ENCODE measurements at places on chromosomes 5 and 9. TPM values are rescaled to one million over a fixed set of nuclear protein-coding genes. Genes with fewer than 3 reads are reported as not detected.

The LRRC19 gene
- total RNA-seq = not detected

- H3K27ac ChIP-seq = no peak overlapping the region
- H3K27me3 ChIP-seq = no peaks in the 10 kb centered on the region
- no peak for DNase-seq
- H3K4me1 ChIP-seq = no peaks in the 10 kb centered on the region
- no peaks in the 10 kb centered on the region for H3K36me3 ChIP-seq
Observed at GRCh38 chr5:32934529-32934928, 223.4 kb downstream of the NPR3 start.

DNA sequence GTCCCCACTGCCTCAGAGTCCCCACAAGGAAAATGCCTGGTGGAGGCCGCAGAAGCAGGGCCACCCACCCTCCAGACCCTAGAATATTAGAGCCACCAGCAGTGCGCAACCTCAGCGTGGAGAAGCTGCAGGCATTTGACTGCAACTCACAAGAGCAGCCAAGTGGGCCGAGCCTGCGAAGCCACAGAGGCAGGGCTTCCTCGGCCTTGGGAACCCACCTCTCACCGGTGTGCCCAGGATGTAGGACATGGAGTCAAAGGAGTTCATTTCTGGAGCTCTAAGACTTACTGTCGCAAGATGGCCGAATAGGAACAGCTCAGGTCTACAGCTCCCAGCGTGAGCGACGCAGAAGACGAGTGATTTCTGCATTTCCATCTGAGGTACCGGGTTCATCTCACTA lies 397.9 kb upstream of the PIK3R1 start:
- no peak overlapping the region for H3K27ac ChIP-seq
- no peaks in the 10 kb centered on the region for H3K27me3 ChIP-seq
- no peak for DNase-seq
- H3K4me3 ChIP-seq = no peak overlapping the region

The PLAA gene
- 46.9 TPM for total RNA-seq

- H3K36me3 ChIP-seq = peaks cover 7% of the 10 kb centered on the region
- peaks cover 19% of the 10 kb centered on the region for H3K27me3 ChIP-seq
- H3K27ac ChIP-seq = no peak overlapping the region
- H3K4me1 ChIP-seq = peaks cover 32% of the 10 kb centered on the region
Observed at GRCh38 chr9:22054076-22054475, 45.0 kb upstream of the CDKN2B start.

The HSPB3 gene
- total RNA-seq = not detected

- peaks cover 6% of the 10 kb centered on the region for H3K27me3 ChIP-seq
- H3K27ac ChIP-seq = no peak overlapping the region
- no peaks in the 10 kb centered on the region for H3K4me1 ChIP-seq
- H3K4me3 ChIP-seq = no peak overlapping the region
- no peaks in the 10 kb centered on the region for H3K36me3 ChIP-seq
Observed at GRCh38 chr5:102713278-102713677, 41.8 kb upstream of the PAM start.

GRCh38 chr5:96253140-96253539 lies 179.9 kb downstream of the PCSK1 start:
- H3K27me3 ChIP-seq = peaks cover 11% of the 10 kb centered on the region
- no peak overlapping the region for H3K4me3 ChIP-seq
- no peaks in the 10 kb centered on the region for H3K4me1 ChIP-seq
- H3K27ac ChIP-seq = no peak overlapping the region
- no peak for DNase-seq

DNA sequence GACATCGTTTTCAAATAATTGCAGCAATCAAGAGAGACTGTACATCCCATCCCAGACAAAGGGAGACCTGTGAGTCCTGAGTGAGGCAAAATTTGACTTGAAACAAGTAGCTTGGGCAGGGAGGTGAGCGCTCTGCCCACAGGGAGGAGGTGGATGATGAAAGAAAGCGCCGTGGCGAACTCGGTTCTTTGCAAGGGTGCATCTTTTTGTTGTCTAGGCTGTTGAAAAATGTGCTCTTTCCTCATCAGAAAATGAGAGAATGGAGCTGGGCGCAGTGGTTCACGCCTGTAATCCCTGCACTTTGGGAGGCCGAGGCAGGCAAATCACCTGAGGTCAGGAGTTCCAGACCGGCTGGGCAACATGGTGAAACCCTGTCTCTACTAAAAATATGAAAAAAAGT lies 150.5 kb downstream of the GAPVD1 start:
- peaks cover 11% of the 10 kb centered on the region for H3K27me3 ChIP-seq
- no peaks in the 10 kb centered on the region for H3K36me3 ChIP-seq
- DNase-seq = no peak
- no peak overlapping the region for H3K27ac ChIP-seq
- H3K4me3 ChIP-seq = no peak overlapping the region

GRCh38 chr5:206927-207536 lies 10.9 kb downstream of the CCDC127 start:
- H3K4me1 ChIP-seq = peaks cover 17% of the 10 kb centered on the region
- no peaks in the 10 kb centered on the region for H3K27me3 ChIP-seq
- peak overlapping the region; percentile 14 for H3K27ac ChIP-seq
- H3K4me3 ChIP-seq = no peak overlapping the region
- DNase-seq = no peak

GRCh38 chr5:34743878-34744277 lies 87.8 kb downstream of the RAI14 start:
- no peak overlapping the region for H3K27ac ChIP-seq
- H3K36me3 ChIP-seq = no peaks in the 10 kb centered on the region
- H3K4me1 ChIP-seq = no peaks in the 10 kb centered on the region
- H3K4me3 ChIP-seq = no peak overlapping the region

DNA sequence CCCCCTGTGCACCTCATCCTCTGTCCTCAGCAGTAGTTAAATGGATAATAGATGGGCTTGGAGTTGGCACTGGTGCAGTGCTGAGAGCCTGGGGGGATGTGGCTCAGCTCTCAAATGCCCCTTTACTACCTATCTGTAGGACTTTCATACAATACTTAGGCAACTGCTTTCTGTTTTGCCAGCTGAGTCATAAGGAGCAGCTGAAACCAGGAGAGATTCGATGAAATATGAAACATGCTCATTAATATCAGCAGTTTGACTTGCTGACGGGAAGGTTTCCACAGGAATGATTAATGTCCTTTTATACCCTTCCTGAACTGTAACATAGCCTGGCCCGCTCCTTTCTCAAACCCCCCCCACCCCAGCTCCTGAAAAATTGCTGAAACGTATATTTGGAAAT lies 142.6 kb downstream of the SAXO1 start:
- peaks cover 2% of the 10 kb centered on the region for H3K36me3 ChIP-seq
- peaks cover 8% of the 10 kb centered on the region for H3K27me3 ChIP-seq
- H3K27ac ChIP-seq = no peak overlapping the region
- no peak overlapping the region for H3K4me3 ChIP-seq

DNA sequence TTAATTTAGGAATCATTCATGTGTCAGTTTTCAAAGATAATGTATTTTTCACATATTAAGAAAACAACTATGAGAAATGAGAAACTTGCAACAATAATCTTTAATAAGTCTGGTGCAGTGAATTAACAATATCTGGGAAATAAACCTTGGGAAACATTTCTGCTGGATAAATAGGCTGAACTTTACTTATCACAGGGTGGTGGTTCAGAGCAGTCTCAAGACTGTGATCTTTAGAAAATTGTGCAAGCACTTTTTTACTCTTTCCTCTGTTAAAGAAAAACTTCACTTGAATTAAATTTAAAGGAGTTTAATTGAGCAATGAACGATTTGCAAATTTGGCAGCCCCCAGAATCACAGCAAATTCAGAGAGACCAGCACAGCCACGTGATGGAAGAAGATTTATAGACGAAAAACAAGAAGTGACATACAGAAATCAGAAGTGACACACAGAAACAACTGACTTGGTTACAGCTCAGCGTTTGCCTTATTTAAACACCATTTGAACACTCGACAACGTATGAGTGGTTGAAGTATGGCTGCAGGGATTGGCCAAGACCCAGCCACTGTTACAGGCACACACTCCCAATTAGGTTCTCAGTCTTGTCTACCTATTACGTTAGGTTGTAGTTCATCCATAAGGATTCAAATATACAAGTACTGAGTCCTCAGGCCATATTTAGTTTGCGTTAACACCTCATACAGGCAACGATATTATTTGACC lies 631.9 kb downstream of the SLCO4C1 start:
- no peak overlapping the region for H3K27ac ChIP-seq
- no peaks in the 10 kb centered on the region for H3K36me3 ChIP-seq
- no peak for DNase-seq
- no peaks in the 10 kb centered on the region for H3K4me1 ChIP-seq
- H3K4me3 ChIP-seq = no peak overlapping the region

GRCh38 chr5:115324021-115324420 lies 27.6 kb upstream of the CCDC112 start:
- H3K27ac ChIP-seq = no peak overlapping the region
- no peaks in the 10 kb centered on the region for H3K4me1 ChIP-seq
- H3K4me3 ChIP-seq = no peak overlapping the region
- H3K27me3 ChIP-seq = peaks cover 25% of the 10 kb centered on the region
- no peak for DNase-seq

- no peak overlapping the region for H3K4me3 ChIP-seq
- no peak overlapping the region for H3K27ac ChIP-seq
- H3K36me3 ChIP-seq = no peaks in the 10 kb centered on the region
- DNase-seq = no peak
- no peaks in the 10 kb centered on the region for H3K4me1 ChIP-seq
Observed at GRCh38 chr9:14057368-14058324, 256.3 kb downstream of the NFIB start.

The NCS1 gene
- 4.2 TPM for total RNA-seq

GRCh38 chr9:106657926-106658325 lies 205.0 kb upstream of the ZNF462 start:
- H3K27ac ChIP-seq = no peak overlapping the region
- H3K4me3 ChIP-seq = no peak overlapping the region
- no peak for DNase-seq
- no peaks in the 10 kb centered on the region for H3K36me3 ChIP-seq
- H3K27me3 ChIP-seq = no peaks in the 10 kb centered on the region
- no peaks in the 10 kb centered on the region for H3K4me1 ChIP-seq

GRCh38 chr9:31535651-31536050 lies 848.8 kb upstream of the ACO1 start:
- H3K36me3 ChIP-seq = no peaks in the 10 kb centered on the region
- no peak overlapping the region for H3K27ac ChIP-seq
- H3K27me3 ChIP-seq = no peaks in the 10 kb centered on the region
- H3K4me3 ChIP-seq = no peak overlapping the region
- H3K4me1 ChIP-seq = no peaks in the 10 kb centered on the region

DNA sequence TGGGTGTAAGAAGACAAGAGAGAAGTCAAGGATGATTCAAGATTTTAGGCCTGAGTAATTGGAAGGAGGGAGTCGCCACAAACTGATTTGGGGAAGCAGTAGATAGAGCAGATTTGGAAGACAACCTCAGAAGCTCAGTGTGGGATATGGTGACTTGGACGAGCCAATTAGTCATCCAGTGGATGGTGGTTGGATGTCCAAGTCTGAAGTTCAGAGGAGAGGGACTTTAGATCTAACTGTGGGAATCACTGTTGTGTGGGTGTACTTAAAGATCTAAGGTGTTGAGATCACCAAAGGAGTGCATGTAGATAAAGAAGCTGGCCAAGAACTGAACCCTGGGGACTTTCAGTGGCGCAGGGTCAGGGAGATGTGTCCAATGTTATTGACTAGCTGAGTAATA lies 2.2 kb downstream of the IDNK start:
- peaks cover 44% of the 10 kb centered on the region for H3K4me1 ChIP-seq
- peaks cover 15% of the 10 kb centered on the region for H3K36me3 ChIP-seq
- DNase-seq = no peak
- peak overlapping the region; percentile 9 for H3K4me3 ChIP-seq
- peaks cover 6% of the 10 kb centered on the region for H3K27me3 ChIP-seq

- H3K27me3 ChIP-seq = no peaks in the 10 kb centered on the region
- no peaks in the 10 kb centered on the region for H3K36me3 ChIP-seq
- no peak overlapping the region for H3K4me3 ChIP-seq
- no peaks in the 10 kb centered on the region for H3K4me1 ChIP-seq
Observed at GRCh38 chr5:15858326-15858725, 321.3 kb downstream of the MARCHF11 start.

The SLCO4C1 gene
- total RNA-seq = 0.22 TPM

- H3K27me3 ChIP-seq = peaks cover 2% of the 10 kb centered on the region
- DNase-seq = no peak
- H3K27ac ChIP-seq = no peak overlapping the region
- H3K4me3 ChIP-seq = no peak overlapping the region
- H3K4me1 ChIP-seq = no peaks in the 10 kb centered on the region
Observed at GRCh38 chr9:124300312-124300711, 42.6 kb downstream of the NEK6 start.
